Tongue (tissue), 3 donors: ENCODE measurements at places on chromosomes 5 and 9. TPM values are rescaled to one million over a fixed set of nuclear protein-coding genes. Genes with fewer than 3 reads are reported as not detected.

DNA sequence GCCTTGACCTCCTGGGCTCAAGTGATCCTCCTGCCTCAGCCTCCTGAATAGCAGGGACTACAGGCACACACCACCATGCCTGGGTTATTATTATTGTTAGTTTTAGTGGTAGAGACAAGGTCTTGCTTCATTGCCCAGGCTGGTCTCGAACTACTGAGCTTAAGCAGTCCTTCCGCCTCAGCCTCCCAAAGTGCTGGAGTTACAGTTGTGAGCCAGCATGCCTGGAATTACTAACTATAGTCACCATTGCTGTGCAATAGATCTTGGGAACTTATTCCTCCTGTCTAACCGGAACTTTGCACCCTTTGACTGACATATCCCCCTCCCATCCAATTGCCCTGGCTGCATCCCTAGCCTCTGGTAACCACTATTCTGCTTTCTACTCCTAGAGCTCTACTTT lies 3.4 kb downstream of the FAM151B start:
- DNase-seq, result no peak

DNA sequence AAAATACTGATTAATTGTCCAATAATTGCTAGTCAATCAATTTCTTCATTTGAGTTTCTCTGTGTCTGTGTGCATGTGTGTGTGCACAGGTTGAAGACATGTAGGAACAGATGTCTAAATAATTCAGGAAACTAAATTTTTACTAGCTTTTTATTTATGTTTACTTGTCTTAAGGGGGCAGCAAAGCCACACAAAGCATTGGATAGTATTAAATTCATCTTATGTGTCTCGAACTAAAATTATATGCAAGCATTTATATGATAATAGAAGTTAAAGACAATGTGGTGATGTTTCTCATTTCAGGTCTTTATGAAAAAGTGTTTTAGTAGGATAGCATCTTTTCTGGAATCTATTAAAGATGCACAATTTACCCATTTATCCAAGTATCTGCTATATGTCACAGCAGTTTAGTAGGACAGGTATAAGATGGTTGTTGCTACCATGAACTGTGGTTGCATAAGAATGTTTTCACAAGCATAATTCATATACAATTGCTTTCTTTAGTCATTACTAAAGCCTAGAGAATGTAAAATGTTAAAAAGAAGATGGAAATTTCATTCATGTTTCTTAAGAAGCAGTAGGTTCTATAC lies 784.6 kb upstream of the NUDT12 start:
- peak; percentile 65 for DNase-seq

DNA sequence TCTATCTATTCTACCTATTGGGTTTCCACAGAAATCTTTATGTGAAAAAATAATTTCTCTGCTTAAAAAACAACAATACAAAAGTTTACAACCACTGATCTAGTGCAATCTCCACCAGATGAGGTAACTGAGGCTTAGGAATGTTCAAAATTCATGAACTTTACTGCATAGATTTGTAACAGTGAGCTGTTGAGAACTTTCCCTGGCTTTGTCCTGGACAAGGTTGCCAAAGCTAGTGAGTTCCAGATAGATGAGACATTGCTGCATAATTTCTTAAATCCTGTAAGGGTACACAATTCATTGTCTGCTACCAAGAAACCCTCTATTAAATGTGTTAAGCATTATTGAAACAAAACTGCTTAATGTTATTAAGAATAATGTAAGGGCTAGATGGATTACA lies 102.7 kb downstream of the OSMR start:
- DNase-seq, result no peak

DNA sequence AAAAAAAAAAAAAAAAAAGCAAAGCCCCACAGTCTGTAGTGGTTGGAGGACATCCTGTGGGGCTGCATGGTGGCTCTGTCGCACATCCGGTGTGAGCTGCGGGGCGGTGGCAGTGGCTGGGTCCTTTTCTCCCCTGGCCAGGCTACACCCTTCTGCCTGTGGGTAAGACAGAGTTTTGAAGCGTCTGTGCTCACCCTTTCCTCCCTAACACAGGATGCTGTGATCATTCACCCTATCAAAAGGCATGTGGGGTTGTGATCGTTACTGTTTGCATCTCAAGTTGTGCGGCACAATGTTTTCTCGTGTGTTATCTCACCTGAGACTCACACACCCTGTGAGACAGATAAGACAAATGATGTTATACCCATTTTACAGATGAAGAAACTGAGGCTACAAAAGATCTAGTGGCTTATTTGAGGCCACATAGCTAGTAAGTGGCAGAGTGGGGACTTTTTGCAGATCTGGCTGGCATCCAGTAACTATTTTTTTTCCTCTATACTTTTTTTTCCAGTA lies 17.5 kb downstream of the IRF1 start:
- DNase-seq, result no peak

GRCh38 chr5:111589316-111589715 lies 77.0 kb upstream of the STARD4 start:
- DNase-seq, result no peak

- DNase-seq, result no peak
Observed at GRCh38 chr9:114928136-114928535, 2.3 kb downstream of the TNFSF8 start.

- DNase-seq, result no peak
Observed at GRCh38 chr5:133145436-133146170, 93.8 kb downstream of the HSPA4 start.

DNA sequence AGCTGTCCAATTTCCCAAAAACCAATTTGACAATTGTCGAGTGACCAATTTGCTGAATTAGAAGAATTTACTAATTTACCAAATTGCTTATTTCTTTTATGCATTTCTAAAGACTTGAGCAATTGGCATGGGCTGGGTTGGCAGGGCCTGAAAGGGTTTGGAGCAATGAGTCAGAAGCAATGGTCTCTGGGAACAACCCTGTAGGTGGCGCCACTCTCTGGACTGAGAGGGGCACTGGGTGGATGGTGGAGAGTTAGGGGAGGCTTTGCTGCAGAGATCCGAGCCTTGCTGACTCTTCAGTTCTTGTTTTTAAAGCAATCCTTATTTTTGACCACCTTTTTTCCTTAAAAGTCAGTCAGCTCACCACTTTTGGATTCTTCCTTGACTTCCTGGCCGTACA lies 71.5 kb upstream of the RPS23 start:
- DNase-seq, result no peak

DNA sequence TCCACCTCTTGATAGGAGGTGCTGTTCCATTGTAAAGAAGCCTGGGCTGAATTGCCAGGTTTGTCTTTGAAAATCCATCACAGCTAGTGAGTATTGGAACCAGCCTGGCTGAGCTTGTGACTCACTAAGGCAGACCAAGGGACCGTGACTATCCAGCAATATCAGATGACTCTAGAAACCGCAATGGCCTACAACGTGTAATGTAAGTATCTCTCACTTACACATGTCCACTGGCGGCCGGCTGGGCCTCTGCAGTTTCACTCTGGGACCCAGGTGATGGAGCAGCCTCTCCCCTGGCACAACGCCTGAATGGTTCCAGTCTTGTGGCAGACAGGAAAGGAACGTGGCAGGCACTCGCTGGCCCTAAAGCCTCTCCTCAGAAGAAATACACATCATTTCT lies 3.1 kb upstream of the HRH2 start:
- no peak for DNase-seq

- no peak for DNase-seq
Observed at GRCh38 chr9:81132318-81132717, 557.0 kb downstream of the TLE1 start.

DNA sequence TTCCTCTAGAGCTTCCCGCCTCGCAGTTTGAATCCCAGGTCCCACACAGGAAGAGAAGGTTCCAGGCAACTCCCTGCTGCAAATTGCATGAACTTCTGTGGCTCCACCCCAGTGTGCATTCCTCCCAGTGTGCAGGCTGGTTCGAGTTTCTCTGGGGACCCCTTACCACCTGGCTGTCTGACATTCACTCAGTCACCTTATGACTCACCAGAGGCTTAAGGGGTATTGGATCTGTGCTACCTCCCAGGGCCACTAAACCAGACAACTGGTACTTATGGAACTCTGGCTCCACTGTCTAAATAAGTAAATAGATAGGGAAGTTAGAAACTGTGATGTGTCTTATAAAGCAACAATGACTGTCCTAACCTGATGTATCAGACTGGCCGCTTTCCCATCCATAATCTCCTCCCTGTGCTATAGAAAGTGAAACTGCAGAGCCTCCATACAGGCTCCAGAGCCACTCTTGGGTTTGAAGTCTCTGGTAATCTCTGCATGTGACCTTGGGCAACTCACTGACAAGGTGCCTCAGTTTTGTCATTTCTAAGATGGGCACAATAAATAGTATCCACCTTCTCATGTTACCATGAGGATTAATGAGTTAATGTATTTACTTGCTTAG lies 720.6 kb downstream of the SEMA5A start:
- no peak for DNase-seq

GRCh38 chr5:892394-893136 lies at the start of the genes BRD9 and TRIP13:
BRD9 (minus strand) TSS chr5:892801; CDS start chr5:892657, 144 bp downstream.
TRIP13 (plus strand) TSS chr5:892884; CDS start chr5:892999, 115 bp downstream.
- peak; percentile 92 for DNase-seq

GRCh38 chr5:173228639-173229381 lies 6.2 kb downstream of the NKX2-5 start:
- DNase-seq, result peak; percentile 70

DNA sequence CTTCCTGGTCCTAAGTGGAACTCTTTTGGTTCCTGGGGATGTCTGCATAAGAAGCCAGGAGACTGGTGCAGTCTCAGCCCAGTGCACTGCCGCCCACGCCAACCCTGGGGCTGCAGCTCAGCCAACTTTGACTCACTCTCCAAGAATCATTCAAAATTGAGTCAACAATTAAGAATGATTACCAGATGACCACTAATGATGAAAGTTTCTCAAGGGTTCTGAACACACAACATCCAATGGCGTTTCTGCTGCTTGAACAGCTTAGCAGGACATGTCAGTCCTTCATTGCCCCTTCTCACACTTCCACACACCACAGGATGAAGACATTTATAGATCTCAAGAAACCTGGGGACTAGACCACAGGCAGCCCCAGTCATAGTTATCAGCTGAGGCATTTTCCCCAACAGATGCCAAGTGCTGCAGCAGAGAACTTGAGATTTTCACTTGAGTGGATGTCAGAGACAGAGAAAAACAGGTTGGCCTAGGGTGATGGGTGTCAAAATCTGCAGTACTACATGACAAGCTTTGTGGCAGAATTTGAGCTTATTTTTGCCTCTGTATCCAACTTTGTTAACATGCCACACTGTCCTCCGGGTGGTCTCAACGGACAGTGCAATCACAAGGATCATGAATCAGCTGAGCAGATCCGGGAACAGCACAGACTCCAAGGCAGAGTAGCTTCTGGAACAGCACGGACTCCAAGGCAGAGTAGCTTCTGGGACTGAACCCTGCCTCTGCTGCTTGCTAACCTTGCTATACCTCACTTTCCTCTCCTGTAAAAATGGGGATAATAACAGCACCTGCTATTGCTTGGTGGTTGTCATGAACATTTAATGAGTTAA lies 356.1 kb downstream of the SPOCK1 start:
- DNase-seq, result no peak

DNA sequence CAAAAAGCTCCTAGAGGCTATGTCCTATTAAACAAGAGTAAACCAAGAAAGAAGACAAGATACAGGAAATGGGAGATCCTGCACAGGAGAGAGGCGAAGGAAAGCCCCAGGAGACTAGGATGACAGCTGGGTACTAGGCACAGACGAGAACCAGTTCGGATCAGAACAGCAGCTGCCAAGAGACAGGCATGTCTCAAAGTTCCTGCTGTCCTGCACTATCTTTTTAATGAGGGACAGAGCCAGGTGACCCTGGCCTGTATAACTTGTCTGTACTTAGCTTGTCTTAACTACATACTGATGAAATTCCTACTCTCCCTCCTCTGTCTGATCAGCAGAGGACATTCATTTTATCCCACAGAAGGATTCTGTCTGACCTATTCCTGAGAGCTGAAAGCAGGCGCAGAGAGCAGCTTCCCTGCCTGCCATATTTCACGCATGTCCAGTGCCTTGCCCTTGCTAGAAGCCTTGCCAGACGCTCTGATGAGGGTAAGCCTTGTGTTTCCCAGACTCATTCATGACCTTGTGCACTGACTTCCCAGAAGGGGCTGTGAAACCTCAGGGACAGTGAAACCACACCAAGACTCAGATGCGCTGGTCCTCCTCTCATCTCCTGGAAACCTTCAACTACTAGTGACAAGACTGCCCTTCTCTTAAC lies 24.7 kb downstream of the TSC1 start:
- peak; percentile 68 for DNase-seq

DNA sequence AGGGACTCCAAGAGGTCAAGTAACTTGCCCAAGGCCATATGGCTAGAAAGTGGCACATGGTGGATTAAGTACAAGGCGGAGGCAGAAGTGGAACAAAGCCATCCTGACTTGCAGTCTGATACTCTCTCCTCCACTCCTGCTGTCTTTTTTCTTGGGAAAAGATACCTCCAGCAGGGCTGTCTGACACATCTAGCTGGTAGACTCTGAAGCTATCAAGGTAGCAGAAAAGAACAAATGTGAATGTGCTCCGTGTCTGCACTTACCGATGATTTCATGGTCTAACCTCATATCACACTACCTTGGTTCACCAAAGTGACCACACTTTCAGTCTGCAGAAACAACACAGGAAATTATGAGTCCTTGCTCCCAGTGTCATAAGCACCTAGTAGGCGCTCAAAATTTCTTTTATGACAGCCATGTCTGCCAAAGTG lies 284.8 kb downstream of the CRB2 start:
- DNase-seq, result no peak

GRCh38 chr5:107464416-107464815 lies 206.3 kb downstream of the EFNA5 start:
- DNase-seq, result no peak

- no peak for DNase-seq
Observed at GRCh38 chr5:124274949-124275348, 471.5 kb downstream of the ZNF608 start.

DNA sequence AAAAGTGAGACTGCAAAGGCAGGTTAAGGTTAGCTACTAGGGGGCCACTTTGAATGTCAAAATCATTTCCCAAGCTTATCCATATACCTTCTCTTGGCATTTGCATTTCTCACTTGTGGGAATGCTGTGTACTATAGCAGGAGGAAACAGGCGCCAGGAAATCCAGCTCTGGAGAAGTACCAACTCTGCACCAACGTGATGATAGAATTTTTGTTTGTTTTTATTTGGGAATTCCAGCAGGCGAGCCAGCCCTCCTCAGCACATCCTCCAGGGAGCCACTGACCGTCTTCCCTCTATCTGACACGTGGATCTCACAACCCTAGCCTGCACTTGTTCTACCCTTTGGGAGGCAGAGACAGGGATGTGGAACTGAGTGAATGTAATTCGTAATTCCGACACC lies 318.0 kb downstream of the ACTL7B start:
- DNase-seq, result no peak

SHISAL2B gene
- total RNA-seq, result not detected

FST gene
- 14.4 TPM for total RNA-seq

KIF12 gene
- total RNA-seq, result 0.31 TPM

MORN5 gene
- total RNA-seq, result not detected
